NCI-H524 (cell line): ENCODE measurements at places on chromosomes 11 and 22.

DNA sequence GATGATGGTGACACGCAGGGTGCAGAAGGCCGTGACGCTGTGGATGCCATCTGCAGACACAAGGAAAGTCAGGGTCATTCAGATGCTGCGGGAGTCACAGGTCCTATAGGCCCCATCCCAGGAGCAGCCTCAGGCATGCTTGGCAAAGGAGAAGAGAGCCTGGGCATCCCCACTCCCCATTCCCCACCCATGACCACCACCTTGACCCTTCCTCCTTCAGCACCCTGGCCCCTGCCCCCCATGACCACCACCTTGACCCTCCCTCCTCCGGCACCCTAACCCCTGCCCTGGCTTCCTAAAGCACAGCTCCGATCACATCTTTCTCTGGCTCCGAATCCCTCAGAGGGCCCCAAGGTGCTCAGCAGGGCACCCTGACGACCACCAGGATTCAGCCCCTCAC, 73.1 kb downstream of the CELSR1 start:
- no peak for DNase-seq

DNA sequence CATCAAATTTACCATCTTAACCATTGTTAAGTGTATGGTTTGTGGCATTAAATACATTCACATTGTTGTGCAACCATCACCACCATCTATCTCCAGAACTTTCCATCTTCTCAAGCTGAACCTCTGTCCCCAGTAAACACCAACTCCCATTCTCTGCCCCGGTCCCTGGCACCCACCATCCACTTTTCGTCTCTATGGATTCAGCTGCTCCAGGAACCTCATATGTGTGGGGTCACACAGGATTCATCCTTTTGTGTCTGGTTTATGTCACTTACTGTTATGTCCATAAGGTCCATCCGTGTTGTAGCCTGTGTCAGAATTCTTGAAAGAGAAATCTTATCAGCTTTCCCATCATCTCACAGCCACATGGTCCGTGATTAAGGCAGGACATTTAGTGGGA, 16.3 kb downstream of the TSPAN32 start:
- no peak for DNase-seq

DNA sequence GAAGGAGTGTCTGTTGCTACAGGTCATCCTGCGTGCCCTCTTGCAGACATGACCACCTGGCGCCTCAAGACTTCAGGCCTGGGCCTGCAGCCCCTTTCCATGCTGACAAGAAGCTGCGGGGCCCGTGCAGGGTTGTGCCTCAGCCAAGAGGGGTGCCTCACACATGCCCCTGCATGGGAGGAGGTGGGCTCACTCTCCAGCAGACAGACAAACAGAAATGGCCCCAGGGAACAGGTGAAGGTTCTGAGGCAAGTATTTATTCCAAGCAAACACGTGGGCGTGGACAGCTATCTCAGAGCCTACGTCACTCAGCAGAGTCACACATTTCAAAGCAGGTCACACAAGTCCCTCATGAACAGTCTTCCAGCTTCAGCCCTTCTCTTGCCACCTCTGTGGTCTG, 5.9 kb upstream of the SYCE3 start:
- no peak for DNase-seq

DNA sequence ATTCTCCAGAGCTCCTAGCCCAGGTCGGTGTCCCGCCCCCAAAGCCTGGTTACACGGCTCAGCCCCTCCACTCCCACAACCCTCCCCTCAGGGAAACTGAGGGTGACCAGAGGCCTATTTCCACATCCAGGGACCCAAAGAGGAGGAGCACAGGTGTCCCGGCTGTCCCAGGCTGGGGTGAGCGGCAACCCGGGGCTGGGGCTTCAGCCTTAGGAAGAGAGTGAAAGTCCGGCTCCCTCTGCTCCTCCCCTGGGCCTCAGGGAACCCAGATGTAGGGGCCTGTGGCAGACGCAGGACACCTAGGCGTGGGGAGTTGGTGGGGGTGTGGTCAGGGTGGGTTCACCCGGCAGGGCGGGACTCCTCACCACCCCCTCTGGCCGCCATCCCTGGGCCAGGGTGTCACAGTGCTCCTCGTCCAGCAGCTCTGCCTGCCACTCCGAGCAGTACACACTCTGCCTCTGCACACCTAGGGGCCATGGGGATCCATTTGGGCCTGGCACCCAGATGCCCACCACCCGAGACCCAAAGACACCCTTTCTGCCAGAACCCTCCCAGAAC, 63.1 kb downstream of the ARFGAP3 start:
- no peak for DNase-seq

- no peak for DNase-seq
These were observed 118.5 kb downstream of the PHF21B start for GRCh38 chr22:44891293-44891747.

- peak; percentile 66 for DNase-seq
These were observed 46.2 kb downstream of the WNT11 start for GRCh38 chr11:76159983-76160661.

DNA sequence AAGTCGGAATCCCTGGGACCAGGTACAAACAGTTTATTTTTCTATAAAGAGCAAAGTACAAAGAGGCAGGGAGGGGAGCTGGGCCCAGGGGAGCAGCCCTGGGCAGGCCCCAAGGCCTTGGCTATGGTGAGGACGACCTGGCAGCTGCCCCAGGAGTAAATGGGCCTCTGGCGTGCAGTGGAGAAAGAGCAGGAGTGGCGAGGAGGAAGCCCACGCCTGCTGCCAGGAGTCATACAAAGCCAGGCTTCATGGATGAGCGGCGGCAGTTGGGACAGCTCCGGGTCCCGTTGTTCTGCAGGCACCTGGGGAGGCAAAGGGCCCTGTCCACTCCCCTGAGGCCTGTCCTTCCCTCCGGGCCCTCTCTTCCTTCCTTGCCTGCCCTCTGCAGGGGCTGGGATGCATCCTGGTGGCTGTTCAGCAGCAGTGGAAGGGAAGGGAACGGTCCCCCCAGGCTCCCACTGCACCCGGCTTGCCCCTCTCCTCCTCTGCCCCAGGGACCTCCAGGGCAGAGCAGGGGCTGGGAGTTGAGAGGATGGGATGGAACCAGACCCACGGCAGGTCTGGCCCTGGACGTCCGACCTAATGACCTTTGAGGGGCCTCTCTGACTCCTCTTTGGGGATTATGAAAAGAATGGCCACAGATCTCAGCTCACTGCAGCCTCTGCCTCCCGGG, 11.1 kb downstream of the RAPSN start:
- no peak for DNase-seq

- DNase-seq = no peak
These were observed 576.5 kb upstream of the B3GAT1 start for GRCh38 chr11:134988495-134988894.

GRCh38 chr11:15161790-15162189, 47.1 kb downstream of the INSC start:
- no peak for DNase-seq

GRCh38 chr11:19970944-19971343, 189.3 kb downstream of the DBX1 start:
- DNase-seq = no peak

- no peak for DNase-seq
These were observed 32.2 kb upstream of the LYVE1 start for GRCh38 chr11:10600570-10601248.

- DNase-seq = no peak
These were observed 21.1 kb downstream of the SIK3 start for GRCh38 chr11:117076941-117077691.

DNA sequence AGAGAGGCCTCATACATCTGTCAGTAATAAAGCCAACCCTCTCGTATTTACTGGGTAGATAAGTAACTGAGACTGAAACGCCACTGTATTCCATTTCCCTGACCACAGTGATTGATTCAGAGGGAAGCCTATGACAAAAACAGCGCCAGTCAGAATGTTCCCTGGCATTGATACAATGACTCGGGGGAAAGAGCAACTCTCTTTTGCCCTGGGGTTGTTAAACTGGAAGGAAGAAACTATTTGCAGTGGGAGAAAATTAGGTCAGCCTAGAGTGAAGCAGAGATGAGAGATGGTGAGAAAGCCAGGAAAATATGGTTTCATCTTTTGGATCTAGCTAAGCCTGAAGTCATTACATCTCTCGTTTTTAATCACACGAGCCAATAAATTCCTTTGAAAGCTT, 48.6 kb upstream of the RBFOX2 start:
- DNase-seq = no peak

GRCh38 chr11:27192184-27192583, 151.6 kb downstream of the BBOX1 start:
- DNase-seq = no peak

DNA sequence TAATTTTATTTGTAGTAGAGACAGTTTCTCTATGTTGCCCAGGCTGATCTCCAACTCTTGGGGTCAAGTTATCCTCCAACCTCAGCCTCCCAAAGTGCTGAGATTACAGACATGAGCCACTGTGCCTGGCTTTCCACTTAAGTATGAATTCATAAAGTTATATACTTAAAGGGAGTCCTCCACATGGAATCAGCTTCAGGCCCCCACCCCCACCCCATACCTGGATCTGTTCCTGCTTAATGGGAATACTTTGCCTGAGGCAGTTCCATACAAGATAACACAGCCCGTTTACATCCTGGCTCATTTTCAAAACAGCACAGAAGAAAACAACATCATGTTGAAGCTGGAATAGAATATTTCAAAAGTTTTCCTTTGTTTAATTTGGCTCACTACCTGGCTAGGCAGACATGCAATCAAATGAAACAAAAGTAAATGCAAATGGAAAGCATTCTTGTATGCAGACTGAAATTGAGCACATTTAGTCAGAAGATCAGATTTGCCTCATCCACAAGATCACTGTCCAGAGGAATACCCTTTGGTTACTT, 82.4 kb downstream of the FAT3 start:
- no peak for DNase-seq

DNA sequence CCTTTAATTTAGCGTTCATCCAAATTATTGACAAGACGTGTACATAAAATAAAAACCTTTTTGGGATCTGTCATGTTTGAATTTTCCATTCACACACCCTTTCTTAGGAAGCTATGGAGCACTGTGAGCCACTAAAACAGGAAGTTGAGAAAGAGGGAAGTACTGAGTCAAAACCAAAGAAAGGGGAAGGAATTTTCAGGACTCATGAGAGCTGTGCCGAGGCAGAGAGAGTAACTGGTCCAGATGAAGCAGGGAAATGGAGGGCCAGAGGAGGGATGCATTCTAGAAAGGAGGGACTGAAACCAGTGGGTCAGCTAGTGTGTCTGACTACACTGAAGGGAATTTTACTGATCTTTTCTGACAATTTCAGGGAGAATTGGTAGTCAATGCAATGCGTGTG, 24.9 kb downstream of the APLP2 start:
- no peak for DNase-seq

DNA sequence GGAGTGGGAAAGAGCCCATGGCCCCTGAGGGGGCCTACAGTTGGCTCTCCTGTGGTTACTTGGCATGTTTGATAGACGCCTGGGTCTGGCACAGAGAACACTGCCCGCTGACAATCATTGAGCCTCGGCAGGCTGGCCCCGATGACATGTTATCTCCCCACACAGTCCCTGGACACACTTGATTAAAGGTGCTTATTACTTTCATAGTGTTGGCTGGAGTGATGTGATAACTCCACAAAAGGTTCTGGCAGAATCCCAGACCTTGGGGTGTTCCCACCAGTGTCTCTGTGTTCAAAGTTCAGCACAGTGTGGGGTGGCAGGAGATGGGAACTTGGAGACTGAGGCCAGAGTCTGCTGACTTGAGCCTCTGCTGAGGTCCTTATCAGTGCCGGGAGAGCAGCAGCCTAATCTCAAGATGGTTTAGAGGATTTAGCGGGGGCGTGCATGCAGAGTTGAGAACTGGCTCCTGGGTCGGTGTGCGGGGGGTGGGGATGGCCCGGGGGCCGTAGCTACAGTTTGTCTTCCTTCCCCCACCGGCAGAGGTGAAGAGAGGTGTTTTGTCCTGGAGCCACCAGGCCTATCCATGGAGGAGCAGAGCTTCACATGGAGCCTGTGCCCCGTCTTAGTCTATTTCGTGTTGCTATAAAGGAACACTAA, 22.5 kb downstream of the PARVB start:
- DNase-seq = no peak

DNA sequence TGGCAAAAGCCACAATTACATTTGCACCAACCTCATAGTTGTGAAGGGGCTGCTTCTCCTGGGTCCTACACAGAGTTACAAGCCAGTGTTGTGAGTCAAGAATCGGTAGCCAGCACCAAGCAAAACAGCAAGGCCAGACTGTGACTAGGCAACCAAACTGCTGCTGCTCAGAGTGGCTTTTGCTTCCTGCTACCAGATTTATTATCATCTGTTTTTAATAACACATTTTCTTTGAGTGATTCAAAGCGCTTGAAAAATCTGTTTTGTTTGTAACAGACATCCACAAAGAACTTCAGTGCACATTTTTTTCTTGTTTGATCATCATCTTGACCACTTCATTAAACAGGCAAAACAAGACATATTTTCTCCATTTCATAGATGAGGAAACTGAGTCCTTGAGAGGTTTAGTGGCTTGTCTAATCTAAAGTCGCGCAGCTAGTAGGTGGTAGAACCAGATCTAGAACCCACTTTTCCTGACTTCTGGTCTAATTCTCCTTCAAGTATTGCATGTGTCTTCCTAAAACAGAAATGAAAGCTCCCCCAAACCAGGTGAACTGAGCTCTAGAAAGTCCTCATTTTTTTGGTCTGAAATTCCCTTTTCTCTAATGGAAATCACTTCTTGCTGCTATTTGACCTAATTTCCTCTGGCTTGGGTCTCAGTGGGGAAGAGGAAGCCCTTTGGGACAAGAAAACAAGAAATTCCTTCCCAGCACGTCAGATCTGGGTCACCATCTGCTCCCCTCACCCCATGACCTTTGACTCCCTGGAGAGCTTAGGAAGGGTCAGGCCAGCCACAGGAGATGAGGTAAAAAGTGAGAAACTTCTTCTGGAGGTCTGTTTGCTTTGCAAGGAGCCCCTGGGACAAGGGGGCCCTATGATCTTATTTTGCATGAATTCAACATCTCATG, 39.9 kb downstream of the CWC15 start:
- no peak for DNase-seq

GRCh38 chr11:2909133-2909902, 19.9 kb downstream of the PHLDA2 start:
- DNase-seq = no peak

GRCh38 chr11:28697920-28698827, 590.0 kb downstream of the METTL15 start:
- DNase-seq = peak; percentile 63

GRCh38 chr11:123536690-123537437, 106.8 kb downstream of the GRAMD1B start:
- no peak for DNase-seq

DNA sequence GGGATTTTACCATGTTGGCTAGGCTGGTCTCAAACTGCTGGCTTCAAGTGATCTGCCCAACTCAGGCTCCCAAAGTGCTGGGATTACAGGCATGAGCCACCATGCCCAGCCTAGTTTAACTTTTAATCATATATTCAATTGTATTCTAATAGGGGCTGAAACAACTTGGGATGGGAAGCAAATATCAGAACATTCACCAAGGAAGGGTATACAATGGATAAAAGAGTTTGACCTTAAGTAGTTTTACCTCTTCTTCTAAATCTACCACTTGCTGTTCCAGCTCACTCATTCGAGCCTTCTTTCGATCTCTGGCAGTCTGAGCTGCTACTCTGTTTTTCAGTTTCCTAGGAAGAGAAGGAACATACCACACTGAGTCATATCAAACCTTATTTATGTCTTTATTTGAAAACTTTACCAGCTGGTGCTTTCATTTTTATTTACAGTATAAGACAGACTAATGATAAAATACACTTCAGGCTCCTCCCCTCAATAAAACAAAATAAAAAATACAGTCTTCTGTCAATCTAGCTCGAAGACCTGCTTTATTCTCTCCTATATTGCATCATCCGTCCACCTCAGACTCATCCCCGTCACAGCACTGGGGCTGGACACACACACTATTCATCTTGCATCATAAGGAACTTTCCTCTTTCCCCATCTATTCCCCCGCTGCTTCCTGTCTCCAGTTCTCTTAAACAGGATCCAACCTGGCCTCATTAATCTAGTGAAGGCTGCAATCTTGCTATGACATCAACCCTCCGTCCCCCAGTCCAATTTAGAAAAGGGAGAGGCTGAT, 1.4 kb downstream of the XBP1 start:
- peak; percentile 44 for DNase-seq
